ENCODE measurements at places on chromosomes 12 and 14.
A peak's percentile ranks its signal among the peaks of the same experiment; 100 is the strongest.

GRCh38 chr14:30550335-30550734, 8.6 kb upstream of the G2E3 start:
- no peak for DNase-seq

- DNase-seq: no peak
These were observed 25.5 kb upstream of the COX6A1 start for GRCh38 chr12:120412421-120412820.

- DNase-seq: no peak
These were observed 9.2 kb upstream of the PLEKHD1 start for GRCh38 chr14:69475194-69475818.

DNA sequence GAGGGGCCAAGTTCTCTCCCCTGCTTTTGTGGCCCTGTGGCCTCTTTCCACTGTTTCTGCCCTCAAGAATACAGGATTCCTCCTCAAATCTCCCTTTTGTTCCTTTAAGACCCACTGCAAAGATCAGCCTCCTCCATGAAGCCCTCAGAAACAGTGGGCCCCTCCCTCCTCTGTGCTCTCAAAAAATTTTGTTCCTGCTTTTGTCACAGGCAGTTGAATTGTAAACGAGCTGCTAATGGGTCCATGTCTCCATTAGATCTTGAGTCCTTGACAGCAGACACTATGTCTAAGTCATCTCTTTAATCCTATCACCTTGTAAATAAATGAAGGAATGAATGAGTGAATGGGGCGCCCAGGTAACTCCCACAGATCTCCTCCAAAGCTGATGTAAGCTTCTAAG, 175.2 kb downstream of the ESRRB start:
- DNase-seq: no peak

DNA sequence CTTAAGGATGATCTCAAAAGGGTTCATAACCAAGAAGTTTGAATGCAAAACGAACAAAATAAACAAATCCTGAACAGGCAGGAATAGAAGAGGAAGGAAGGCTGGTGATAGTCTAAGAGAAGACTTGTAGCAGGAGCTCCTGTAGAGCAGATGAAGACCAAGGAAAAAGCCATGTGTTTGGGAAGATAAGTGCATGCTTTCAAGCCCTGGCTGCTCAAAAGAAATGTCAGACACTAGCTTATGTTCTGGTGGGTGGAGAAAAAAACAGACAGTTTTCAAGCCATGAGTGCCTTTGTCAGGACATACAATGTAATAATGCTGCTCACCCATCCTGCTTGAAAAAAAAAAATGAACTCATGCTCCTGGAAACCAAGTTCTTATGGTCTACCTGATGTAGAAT, 27.4 kb downstream of the TAOK3 start:
- no peak for DNase-seq

DNA sequence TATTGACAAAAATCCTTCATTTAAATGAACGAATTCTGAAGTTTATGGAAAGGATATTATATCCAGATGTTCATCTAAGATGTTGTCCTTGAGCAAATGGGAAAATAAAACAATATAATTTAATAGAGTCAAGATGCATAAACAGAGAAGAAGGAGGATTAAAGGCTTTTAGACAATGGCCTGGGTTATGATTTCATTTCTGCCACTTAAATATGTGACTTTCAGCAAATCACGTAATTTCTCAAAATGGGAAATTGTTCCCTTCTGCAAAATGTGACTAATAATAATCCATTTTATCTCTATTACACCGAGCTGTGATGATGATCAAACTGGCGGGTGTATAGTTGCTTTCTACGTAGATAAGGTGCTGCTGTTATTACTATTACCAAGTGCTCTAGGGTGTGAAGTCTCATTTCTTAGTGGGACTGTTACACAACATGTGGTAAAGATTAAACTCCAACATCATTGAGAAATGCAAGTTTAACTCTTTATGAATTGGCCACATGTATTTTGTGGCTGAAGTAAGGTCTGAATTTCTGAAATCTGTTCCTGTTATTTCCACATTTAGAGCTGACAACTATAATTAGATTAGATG, 157.0 kb downstream of the MYRFL start:
- no peak for DNase-seq

GRCh38 chr12:45234139-45234865, 18.4 kb downstream of the ANO6 start:
- DNase-seq: no peak

GRCh38 chr12:116598311-116599284, 39.4 kb downstream of the MAP1LC3B2 start:
- no peak for DNase-seq

GRCh38 chr12:71642264-71642663, 21.4 kb downstream of the ZFC3H1 start:
- DNase-seq: no peak

DNA sequence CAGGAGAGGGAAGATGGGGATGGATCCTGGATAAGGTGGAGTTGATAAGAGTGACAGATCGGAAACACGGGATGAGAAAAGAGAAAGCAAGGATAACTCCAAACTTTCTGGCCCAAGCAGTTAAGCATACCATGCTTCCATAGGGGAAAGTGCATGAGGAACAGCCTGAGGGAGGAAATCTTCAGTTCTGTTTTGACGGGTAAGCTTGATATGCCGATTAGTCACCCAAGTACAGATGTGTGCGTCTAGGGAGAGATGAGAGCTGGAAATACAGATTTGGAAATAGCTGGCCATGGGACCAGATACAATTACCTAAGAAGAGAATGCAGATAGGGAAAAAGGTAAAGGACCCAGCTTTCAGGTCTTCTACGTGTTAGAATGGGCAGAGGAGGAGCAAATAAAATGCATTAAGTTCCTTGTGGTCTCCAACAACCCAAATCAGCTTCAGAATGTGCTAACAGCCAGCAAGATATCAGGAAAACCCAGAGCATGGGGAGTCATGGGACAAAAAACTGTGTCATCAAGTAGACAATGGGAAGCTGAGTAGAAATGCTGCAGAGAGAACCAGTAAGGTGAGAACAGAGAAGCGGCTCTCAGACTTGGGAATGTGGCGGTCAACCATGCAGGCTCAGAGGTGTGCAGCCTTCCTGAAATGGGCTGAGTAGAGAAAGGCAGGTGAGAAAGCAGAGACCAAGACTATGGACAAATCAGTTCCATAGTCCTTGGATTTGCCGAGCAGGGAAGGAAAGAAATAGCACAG, 56.3 kb downstream of the PPP1R36 start:
- no peak for DNase-seq

DNA sequence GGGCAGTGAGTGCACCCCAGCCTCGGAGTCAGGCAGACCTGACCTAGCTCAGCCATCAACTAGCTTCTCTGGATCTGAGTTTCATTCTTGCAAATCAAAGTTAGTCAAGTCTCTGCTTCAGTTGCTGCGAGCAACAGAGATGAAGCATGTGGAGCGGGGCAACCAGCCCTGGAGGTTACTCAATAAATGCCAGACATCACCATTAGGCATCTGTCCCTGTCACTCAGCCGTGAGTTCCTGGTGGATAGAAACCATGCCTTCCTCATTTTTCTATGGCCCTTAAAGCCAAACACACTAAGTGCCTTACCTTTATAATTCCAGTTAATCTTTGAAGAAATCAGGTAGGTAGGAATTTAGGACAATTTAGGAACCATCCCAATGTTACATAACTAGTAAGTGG, 19.3 kb downstream of the RFX4 start:
- no peak for DNase-seq

DNA sequence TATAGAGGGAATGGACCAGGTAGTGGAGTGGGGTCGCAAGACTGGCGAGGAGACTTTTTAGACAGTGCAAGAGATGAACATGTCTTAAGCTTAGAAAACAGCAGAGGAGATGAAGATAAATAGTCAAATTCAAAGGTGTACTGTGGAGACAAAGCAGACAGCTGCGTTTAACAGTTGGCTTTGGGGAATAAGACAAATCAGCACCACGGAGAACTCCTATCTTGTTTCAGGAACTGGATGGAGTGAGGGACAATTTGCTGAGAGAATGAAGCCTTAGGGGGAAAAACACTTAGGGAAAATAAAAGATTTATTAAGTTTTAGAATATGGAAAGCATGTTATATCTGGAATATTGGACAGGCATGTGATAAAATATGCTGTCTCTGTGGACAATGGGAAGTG, 458.8 kb downstream of the GLT1D1 start:
- DNase-seq: no peak

GRCh38 chr12:96889273-96889933, 17.7 kb upstream of the NEDD1 start:
- no peak for DNase-seq

DNA sequence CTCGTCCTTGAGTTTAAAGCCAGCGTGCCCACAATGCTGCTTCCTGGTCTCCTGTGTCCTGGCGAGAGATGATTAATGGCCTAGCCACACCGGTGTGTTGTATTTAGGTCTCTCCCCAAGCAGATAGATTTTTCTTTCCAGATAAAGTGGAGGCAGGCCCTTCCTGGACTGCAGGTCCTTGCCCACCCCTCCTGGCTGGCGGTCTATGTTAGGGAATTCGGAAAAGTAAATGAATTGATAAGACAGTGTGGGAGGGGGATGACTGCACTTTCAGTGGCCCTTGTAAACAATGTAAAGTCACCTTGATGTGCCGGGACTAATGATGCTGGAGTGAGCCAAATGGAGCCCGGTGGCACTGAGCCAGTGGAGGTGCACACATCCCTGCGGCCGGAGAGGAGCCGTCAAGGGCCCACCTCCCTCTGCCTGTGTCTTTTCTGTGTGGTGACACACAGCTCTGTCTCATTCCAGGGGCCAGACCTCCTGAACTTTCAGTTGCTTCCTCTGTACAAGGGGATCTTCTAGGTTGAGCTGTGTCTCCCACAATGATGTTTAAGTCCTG, 70.6 kb upstream of the ESRRB start:
- DNase-seq: no peak

DNA sequence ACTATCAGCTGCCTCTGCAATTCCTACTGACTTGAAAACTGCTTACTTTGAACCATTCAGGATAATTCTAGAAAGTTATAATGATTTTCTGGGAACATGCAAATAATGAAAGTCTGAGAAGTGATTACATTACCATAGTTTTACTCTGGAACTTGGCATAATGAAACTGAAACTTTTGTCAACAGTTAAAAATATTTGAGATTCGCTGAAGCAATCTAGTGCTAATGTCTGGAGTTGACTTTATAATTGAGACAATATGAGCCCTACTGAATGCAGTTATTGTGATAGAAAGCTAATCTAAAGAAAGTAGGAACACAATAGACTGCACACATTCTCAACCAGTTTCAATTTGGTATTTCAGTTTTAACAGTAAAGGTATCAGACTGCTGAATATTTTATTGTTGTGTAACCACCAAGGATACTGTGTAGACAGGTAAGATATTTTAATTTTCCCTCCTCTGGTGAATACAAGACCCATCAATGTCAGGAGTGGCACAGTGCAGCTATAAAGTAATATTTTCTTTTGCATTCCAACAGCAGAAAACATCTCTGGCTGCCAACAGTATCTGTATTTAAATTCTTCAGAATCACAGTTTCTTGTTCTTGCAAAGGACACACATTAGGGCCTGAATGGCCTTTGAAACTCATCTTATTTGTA, 483.5 kb downstream of the ATP23 start:
- no peak for DNase-seq

- DNase-seq: peak; percentile 18
These were observed 197.2 kb upstream of the PLEKHG7 start for GRCh38 chr12:92505254-92506231.

DNA sequence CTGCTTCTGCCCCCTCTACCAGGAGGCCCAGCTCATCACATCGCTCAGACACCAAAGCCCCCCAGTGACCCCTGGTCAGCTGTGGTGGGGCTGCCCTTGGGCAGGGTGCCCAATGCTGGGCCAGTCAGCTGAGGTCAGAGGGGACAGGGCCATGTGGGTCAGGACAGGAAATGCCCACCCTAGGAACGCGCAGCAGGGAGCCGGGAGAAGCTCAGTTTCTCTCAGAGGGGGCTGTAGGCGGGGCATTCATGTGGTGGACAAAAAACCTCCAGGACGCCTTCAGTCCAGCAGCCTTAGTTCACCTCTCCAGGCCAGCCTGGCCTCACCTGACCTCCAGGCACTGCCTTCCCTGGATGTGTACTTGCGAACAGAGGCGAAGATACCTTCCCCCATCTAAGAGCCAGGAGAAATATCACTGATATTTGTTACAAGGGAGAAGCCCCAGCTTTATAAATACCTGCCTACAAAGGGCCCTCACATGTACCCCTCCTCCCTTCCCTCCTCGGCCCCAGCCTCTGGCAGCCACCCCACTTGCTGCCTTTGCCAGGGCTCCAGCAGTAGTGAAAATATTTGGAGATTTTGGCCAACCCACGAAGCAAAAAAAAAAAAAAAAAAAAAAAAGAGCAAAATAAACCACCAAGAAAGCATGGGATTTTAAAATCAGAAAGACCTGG, 41.9 kb upstream of the PLEKHG6 start:
- no peak for DNase-seq

GRCh38 chr14:41350476-41350875, 256.2 kb upstream of the LRFN5 start:
- DNase-seq: no peak

- no peak for DNase-seq
These were observed 121.7 kb downstream of the ZNF664 start for GRCh38 chr12:124094733-124095132.

GRCh38 chr12:126518596-126519200, 1453.5 kb downstream of the AACS start:
- DNase-seq: no peak

DNA sequence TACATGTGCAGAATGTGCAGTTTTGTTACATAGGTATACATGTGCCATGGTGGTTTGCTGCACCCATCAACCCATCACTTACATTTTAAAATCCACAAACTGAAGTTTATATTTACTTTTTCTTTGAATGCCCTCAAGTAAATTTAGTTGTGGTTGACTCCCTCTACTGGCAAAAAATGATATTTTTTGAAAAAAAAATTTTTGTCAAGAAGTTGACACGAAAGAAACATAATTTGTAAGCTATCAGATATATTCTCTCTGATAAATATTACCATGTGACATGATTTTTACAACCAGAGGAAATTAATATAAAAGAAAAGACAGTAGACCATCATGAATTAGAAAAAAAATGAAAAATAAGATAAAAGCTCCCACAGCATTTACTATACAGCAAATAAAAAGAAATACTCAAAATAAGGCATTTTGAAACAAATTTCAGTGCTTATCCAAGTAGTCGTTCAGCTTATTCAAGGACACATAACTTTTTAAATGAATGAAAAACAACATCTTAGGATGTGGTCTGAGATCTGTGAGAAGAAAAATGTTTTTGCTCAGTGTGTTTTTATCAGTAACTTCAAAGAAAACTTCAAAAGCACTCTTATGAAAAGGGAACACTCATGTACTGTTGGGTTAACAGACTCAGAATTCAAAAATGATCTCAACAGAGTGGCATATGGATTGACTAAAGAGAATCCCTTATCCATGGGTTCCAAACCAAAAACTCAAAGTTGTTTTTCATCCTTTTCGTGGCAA, 30.0 kb upstream of the GRIP1 start:
- no peak for DNase-seq

GRCh38 chr14:105107781-105108515, 42.7 kb upstream of the GPR132 start:
- no peak for DNase-seq

- no peak for DNase-seq
These were observed 5.3 kb downstream of the EXOC3L4 start for GRCh38 chr14:103099733-103100280.

DNA sequence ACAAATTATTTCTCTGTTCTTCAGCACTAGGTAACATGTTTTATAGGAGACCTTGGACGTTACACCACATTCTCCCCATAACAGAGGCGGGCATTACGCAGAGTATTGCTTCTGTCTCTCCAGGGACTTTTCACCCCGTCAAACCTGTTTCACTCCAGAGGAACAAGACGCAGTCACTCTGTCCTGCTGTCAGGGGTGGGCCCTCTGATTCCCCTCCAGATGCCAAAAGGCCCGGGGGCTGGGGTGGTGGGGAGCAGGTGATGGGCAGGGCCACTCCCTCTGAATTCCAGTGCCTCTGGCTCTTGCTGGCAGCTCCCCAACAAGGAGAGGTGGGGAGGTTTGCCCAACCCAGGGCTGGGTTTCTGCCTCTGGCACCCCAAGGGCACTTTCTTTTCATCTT, 71.9 kb downstream of the NTF3 start:
- no peak for DNase-seq

Data from stimulated activated naive CD4-positive, alpha-beta T cell (primary cell).